Pancreas (tissue), 10 donors: ENCODE measurements at places on chromosomes 11 and 22. TPM values are rescaled to one million over a fixed set of nuclear protein-coding genes. Genes with fewer than 3 reads are reported as not detected.

GRCh38 chr11:61972112-61972671 lies 4.8 kb upstream of the FTH1 start:
- H3K4me1 ChIP-seq, result peaks cover 55% of the 10 kb centered on the region
- H3K4me3 ChIP-seq, result no peak overlapping the region
- H3K36me3 ChIP-seq, result no peaks in the 10 kb centered on the region
- H3K27me3 ChIP-seq, result no peaks in the 10 kb centered on the region

- no peaks in the 10 kb centered on the region for H3K4me1 ChIP-seq
- H3K36me3 ChIP-seq, result no peaks in the 10 kb centered on the region
- no peak for DNase-seq
- peaks cover 3% of the 10 kb centered on the region for H3K27me3 ChIP-seq
- H3K4me3 ChIP-seq, result no peak overlapping the region
Measured at GRCh38 chr22:45980761-45981160, 3.8 kb upstream of the WNT7B start.

CFAP300 gene
- 0.32 TPM for total RNA-seq

OR8G1 gene
- not detected for total RNA-seq
